HepG2 (cell line): ENCODE measurements at places on chromosomes 4 and X.

GRCh38 chr4:174320494-174321199 is 36.9 kb downstream of the CEP44 start:
- DNase-seq: no peak

GRCh38 chr4:38691251-38692008 is 27.4 kb downstream of the KLF3 start:
- DNase-seq: no peak

- DNase-seq: no peak
Measured at GRCh38 chr4:148239494-148239985, 202.7 kb downstream of the NR3C2 start.

GRCh38 chrX:104697294-104697693 is 131.3 kb downstream of the IL1RAPL2 start:
- DNase-seq: no peak

- no peak for DNase-seq
Measured at GRCh38 chrX:133392671-133393070, 22.6 kb downstream of the GPC4 start.

DNA sequence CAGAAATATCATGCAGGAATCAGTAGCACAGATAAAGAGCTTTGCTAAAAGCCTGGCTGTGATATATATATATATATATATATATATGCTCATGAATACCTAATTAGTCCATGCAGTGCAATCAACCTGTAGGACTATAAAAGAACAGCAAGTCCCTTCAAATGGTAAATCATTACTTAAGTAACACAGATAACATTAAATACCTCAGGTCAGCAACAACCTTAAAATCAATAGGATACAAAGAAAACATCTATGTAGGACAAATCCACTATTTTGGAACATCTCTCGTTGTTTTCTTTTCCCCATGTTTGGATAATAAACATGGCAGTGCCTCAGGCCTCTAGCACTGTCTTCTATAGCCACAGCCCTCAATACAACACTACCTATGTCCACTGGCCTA is 106.6 kb downstream of the FNIP2 start:
- DNase-seq: no peak

DNA sequence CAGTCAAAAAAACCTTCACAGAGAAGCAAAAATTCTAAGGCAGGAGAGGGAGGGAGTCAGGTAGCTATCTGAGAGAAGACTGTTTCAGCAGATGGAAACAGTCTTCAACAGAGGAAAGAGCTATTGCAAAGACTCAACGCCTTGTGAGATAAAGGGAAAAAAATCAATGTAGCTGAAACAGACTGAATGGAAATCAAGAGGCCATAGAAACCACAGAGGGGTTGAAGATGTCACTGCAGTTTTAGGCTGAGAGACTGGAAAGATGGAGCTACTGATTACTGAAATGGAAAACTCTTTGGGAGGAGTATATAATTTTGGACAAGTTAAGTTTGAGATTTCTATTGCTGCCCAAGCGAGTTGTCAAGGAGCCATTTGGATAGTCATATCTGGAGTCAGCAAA is 28.4 kb upstream of the CXCL8 start:
- no peak for DNase-seq

DNA sequence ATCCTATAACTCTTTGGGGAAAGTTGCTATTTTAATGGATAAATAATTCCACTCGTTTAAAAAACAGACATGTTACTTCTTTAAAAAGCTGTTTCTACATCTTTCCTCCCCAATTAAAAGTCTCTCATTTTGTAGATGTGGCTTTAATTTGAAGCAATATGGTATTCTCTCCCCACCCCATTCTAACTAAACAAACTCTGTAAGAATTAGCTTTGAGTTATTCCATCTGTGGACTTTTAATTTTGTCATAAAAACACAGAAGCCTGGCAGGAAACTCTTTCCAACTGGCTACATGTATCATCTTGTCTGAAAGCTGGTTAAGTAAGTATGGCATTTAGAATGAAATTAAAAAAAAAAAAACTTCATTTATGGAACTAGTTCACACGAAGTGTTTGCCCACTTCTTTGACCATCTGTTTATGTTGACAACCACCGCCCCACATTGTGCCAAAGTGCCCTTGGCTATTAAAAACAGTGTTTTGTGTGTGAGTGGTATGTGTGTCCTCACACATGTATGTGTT is 140.3 kb downstream of the NAA11 start:
- DNase-seq: no peak

DNA sequence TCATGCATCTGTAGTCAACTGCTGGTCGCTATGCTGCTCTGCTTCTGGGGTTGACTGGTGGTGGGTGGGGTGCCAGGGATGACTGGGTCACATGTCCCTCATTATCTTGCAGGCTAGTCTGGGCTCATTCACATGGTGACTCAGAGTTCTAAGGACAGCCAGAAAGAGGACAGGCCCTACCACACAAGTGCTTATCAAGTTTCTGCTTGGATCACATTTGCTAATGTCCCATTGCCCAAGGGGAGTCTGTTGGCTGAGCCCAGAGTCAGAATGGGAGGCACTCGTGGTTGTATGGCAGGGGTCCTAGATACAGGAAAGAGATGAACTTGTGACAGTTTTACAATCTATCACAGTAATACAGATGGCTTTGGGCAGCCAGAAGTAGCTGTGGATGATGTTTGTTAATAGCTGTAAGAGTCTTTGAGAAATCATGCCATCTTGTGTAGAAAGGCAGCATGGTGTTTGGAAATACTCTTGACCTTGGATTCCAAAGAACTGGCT is 221.3 kb downstream of the GPAT3 start:
- no peak for DNase-seq

GRCh38 chr4:56902703-56903102 is 5.0 kb upstream of the REST start:
- DNase-seq: no peak

- DNase-seq: peak; percentile 54
Measured at GRCh38 chr4:169791527-169792156, 33.9 kb upstream of the HPF1 start.

GRCh38 chrX:14584548-14584947 is 55.2 kb downstream of the GLRA2 start:
- no peak for DNase-seq

DNA sequence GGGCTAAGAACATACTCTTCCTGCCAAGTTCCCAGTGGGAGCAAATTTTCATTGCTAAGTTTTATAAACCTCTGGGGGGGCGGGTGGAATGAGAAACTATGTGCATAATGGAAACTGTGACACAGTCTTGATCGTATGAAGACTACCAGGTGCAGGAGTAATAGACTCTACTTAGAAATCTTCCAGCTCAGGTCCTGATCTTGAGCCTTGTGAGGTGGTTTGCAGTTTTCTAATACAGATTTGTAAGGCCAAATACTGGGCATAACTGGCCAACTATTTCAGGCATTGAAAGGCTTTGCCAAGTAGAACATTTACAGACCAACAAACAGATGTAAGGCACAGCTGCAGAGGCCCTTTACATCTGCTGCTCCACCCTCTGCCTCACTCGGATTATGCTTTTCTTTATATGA is 89.7 kb upstream of the CBR4 start:
- DNase-seq: peak; percentile 14

GRCh38 chr4:39823191-39823590 is 125.3 kb downstream of the UBE2K start:
- no peak for DNase-seq
